ENCODE measurements at places on chromosomes 4 and X. TPM values are rescaled to one million over a fixed set of nuclear protein-coding genes. Genes with fewer than 3 reads are reported as not detected.

- no peak for DNase-seq
Observed at GRCh38 chr4:40887764-40888131, 138.0 kb downstream of the NSUN7 start.

GRCh38 chrX:100447655-100448397 is 37.8 kb upstream of the PCDH19 start:
- DNase-seq = peak; percentile 53

DNA sequence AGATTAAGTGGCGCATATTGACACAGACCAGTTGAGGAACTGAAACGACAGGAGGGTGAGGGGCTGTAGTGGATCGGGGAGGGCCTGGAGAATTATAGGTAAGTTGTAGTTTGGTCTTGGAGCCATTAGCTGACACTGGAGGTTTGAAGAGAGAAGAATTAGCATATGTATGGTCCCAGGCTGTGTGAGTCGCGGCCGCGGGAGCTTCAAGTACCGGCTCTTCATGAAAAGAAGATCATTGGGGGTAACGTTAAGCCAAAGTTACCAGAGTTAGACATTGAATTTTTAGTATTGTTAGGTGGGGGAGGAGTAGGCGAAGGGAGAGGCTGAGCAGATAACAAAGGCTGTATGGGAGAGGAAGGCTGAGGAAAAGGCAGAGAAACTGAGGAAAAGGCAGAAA is 56.5 kb downstream of the ZNF674 start:
- DNase-seq = peak; percentile 17

GRCh38 chrX:2954541-2954940 is 25.4 kb upstream of the ARSD start:
- no peak for DNase-seq

GRCh38 chr4:68062501-68062900 is 67.2 kb downstream of the TMPRSS11F start:
- no peak for DNase-seq

DNA sequence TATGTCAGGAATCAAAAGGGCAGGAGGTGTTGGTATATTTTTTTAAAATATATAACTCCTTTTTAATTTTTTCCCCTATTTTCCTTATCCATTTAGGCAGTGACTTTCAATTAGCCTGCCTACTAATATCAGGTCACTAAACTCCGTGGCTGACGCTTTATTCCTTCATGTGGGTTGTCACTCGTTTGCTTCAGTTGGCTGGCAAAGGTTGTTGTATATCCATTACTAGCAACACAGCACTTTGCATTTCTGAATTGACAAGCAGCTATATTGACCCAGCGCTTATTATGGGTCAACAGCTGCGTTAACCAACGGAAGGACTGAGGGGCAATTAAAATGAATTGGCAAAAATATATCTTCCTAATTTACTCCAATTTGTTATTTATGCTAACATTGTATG is 87.7 kb downstream of the ARX start:
- DNase-seq = no peak

- no peak for DNase-seq
Observed at GRCh38 chr4:101294597-101294996, 52.7 kb downstream of the PPP3CA start.

DNA sequence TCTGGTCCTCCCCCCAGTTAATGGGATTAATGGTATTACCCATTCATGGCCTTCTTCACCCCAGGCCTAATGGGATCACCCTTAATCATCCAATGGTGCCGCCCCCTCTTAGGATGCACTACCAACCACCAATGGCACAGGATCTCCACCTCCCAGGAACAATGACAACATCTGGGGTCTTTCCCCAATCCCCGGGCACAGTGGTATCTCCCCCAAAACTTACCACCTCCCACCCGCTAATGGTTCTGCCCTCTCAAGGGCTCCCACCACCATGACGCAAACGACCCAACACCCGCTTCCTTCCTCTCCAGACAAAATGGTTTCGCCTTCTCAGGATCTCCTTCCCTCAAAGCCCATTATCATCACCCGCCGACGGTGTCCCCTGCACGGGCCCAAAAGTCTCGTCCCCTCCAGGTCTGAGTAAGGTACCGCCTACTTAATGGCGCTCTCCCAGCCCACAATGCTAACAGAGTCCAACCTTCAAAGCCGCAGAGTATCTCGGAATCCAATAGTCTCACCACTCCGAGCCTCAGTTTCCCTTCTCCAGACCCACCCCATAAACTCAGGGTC is 458 bp downstream of the GRIPAP1 start:
- DNase-seq = peak; percentile 29

DNA sequence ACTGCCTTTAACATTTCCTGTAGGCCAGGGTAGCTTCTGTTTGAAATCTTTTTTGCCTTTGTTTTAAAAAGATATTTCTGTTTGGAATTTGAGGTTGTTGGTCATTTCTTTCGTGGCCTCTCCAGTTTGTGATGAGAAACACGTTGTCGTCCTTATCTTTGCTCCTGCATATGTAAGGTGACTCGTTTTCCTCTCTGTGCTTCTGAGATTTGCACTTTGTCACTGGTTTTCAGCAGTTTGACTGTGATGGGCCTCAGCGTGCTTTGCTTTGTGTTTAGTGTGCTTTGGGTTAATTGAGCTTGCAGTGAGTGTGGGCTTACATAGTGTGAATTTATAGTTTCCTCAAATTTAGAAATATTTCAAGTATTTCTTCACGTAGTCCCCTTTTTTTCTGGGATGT is 81.5 kb downstream of the FAM193A start:
- no peak for DNase-seq

DNA sequence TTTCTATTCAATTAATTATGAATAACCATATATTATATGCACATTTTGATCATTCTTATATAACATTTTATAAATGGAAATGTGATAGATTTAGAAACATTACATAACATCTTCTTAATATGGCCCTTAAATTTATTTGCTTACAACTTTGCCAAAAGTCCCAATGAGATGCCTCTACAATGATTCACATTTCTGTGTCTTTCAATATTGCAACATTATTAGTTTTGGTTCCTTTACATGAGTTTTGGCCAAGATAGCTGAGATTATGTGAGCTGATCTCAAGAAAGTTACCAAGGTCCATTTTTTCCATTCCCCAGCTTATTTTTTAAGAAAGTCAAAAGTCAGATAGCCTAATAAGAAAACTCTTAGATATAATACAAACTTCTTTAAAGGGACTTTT is 361.2 kb downstream of the PCDH7 start:
- no peak for DNase-seq

GRCh38 chr4:43113196-43113595 is 220.7 kb downstream of the GRXCR1 start:
- no peak for DNase-seq

DNA sequence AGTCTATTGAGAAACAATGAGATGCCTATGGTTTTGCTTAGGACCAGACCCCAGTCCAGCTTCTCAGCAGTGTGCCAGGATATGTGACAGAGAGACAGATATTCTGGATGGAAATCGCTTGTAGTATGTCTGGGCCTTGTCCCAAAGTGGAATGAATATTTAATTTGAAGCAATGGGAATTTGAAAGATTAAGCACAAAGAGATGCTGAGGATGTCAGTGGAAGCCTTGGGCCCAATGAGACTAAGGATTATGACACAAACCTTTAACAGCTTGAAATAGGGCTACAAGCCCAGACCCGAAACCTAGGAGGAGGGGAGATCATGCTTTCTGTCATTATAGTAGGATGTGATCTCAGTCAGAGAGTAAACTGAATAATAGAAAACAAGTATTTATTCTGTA is 459.2 kb downstream of the FAT4 start:
- DNase-seq = no peak

DNA sequence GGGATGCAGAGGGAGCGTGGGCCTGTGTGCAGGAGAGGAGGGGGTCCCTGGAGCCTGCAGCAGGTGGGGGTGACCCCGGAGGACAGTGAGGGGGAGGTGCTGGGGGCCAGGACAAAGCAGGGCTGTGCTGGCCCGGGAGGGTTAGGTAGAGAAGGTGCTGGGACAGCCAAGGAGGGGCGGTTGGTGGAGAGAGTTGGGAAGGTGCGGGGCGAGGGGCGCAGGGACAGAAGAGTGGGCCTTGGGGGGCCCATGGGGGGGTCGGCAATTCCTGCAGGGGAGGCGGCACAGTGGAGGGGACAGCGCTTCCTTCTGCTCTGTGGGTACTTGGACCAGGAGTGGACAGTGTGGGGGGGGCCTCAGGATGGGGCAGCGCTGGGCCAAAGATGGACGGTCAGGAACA is 32.5 kb downstream of the LRPAP1 start:
- no peak for DNase-seq

DNA sequence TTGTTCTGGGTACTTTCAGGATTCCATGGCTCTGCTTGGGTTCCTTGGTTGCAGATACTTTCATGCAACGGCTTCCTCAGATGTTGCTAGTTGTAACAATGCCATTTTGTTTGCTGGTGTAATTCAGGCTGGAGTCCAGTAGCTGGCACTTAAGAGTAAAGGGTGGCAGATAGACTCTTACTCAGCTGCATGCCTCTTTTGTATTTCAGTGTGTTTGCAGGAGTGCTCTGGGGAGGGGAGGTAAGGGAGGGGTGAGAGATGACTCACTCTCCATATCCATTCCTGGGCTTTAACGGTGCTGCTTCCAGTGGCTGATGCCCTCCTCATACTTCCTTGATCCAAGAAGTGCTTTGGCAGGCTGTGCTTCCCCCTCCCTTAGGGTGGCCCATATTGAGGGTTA is 155.2 kb downstream of the ZNF330 start:
- DNase-seq = no peak

- no peak for DNase-seq
Observed at GRCh38 chr4:38609614-38610013, 54.4 kb upstream of the KLF3 start.

GRCh38 chr4:27062256-27062655 is 201.6 kb downstream of the STIM2 start:
- DNase-seq = no peak

GRCh38 chr4:5710961-5711478 is at the start of gene EVC:
EVC (plus strand) TSS chr4:5711201; CDS start chr4:5711381, 180 bp downstream.
- DNase-seq = peak; percentile 79

GRCh38 chr4:8349664-8350236 is 80.2 kb downstream of the HTRA3 start:
- DNase-seq = no peak

GRCh38 chrX:149471397-149471796 is 33.7 kb downstream of the IDS start:
- DNase-seq = no peak

GRCh38 chr4:151675411-151675971 is 85.3 kb downstream of the GATB start:
- no peak for DNase-seq

FTHL17 gene
- total RNA-seq = not detected

MXRA5 gene
- 2.8 TPM for total RNA-seq

TMPRSS11B gene
- not detected for total RNA-seq

F8A2 gene
- not detected for total RNA-seq

CBR4 gene
- total RNA-seq = 48.1 TPM

ERVMER34-1 gene
- total RNA-seq = 14.6 TPM

SLBP gene
- total RNA-seq = 36.4 TPM

ART3 gene
- 0.59 TPM for total RNA-seq

Measured in WTC11 (cell line).